Right ventricle myocardium superior (tissue), 1 donor: ENCODE measurements at places on chromosomes 2 and 18.

GRCh38 chr2:204234879-204235278 is 298.3 kb downstream of the ICOS start:
- no peak for DNase-seq

- DNase-seq: no peak
These were observed 158.9 kb downstream of the SEPTIN10 start for GRCh38 chr2:109454765-109455394.

GRCh38 chr2:49359721-49360406 is 205.5 kb upstream of the FSHR start:
- no peak for DNase-seq

- no peak for DNase-seq
These were observed 121.4 kb upstream of the TTC27 start for GRCh38 chr2:32506446-32506845.

- no peak for DNase-seq
These were observed 26.7 kb upstream of the TGFA start for GRCh38 chr2:70580352-70580751.

- DNase-seq: no peak
These were observed 49.8 kb upstream of the SLC1A4 start for GRCh38 chr2:64939332-64939917.
